Activated T-helper 2 cell treated with anti-CD3 and anti-CD28 coated beads, Interferon-gamma antibody, Interleukin-2, Interleukin-4, amounts not matched to agents 10 μg/mL and 5 μg/mL and 100 μg/mL, durations not matched to agents 14 hours and 24 hours and 36 hours (primary cell): ENCODE measurements at places on chromosomes 3 and 15.
A peak's percentile ranks its signal among the peaks of the same experiment; 100 is the strongest.

DNA sequence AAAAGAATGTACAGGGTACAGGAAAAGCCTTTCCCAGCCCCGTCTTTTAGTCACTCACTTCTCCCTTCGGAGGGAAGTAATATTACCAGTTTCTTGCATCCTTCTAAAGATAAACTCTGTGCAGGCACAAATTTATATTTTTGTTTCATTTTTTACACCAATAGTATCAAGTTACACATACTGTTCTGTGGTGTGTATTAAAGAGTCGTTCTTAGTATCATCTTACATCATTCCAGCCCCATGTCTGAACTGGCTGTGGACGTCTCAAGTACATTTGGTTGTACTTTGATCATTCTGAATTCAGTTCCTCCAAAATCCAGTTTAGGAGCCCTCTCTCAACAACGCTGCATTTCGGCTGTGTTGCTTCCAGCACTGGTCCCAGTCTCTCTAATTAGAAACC, 68.7 kb downstream of the LMLN start:
- DNase-seq: no peak

DNA sequence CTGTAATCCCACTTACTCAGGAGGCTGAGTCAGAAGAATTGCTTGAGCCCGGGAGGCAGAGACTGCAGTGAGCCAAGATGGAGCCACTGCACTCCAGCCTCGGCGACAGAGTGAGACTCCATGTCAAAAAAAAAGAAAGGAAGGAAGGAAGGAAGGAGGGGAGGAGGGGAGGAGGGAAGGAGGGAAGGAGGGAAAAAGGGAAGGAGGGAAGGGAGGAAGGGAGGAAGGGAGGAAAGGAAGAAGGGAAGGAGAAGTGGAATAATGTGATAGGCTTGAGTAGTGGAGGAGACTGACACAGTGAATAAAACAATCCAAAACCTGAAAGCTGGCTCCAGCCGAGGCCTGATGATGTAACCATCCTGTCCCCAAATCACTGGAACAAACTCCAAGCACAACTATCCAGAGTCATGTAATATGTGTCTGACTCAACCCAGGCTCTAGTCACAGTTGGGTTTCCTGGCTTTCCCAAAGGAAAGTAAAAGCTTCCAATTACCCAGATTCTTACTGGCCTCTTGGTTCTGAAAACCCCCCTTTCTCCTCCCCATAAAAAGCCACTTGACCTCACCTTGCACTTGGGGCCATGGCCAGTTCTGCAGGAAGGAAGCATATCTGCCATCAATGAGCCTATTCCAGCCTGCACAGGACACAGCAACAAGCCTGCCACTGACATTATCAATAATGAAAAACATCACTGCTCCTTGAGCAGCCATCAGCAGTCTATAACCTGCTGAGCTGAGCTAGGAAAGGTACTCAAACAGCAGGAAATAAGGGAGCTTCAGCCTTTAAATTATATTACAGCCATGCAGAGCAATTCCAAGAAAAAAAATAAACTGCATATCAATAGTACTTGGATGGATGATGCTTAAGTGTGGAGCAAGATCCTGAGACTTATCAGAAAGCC, 48.3 kb downstream of the MB21D2 start:
- no peak for DNase-seq

DNA sequence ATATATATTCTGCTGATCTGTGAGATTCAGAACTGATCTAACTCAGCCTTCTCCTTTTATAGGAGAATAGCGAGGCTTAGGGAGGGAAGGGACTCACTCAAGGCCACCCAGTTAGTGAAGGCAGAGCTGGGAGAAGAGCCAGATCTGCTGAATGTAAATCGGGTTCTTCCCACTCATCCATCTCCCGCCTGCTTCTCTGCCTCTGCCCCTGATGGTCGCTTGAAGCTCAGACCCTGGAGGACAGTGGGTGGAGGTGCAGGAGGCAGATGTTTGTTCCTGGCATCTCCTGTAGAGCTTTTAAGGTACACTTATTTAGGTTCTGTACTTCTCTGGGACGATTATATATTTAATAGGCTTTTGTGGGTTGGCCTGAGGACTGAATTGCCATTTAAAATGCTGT, 4.3 kb downstream of the PDIA5 start:
- DNase-seq: no peak

DNA sequence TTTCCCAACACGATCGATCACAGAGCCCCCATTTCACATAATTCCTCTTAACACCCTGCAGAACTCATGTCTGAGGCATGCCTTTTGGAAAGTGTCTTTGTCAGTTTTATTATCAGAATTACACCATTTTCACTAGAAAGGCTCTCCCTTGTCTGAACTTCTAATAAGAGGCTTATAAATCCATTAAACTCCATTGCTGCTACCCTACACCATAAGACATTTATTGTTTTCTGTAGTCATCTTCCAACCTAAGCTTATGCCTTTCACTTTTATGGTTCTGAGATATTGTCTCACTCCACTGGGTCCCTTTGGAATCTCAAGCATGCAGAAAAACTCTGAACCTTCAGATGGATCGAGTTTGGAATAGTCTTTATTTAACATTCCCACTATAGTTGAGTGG, 50.2 kb upstream of the TPM1 start:
- no peak for DNase-seq

GRCh38 chr15:42084465-42085235, 9.7 kb downstream of the PLA2G4D start:
- peak; percentile 24 for DNase-seq

DNA sequence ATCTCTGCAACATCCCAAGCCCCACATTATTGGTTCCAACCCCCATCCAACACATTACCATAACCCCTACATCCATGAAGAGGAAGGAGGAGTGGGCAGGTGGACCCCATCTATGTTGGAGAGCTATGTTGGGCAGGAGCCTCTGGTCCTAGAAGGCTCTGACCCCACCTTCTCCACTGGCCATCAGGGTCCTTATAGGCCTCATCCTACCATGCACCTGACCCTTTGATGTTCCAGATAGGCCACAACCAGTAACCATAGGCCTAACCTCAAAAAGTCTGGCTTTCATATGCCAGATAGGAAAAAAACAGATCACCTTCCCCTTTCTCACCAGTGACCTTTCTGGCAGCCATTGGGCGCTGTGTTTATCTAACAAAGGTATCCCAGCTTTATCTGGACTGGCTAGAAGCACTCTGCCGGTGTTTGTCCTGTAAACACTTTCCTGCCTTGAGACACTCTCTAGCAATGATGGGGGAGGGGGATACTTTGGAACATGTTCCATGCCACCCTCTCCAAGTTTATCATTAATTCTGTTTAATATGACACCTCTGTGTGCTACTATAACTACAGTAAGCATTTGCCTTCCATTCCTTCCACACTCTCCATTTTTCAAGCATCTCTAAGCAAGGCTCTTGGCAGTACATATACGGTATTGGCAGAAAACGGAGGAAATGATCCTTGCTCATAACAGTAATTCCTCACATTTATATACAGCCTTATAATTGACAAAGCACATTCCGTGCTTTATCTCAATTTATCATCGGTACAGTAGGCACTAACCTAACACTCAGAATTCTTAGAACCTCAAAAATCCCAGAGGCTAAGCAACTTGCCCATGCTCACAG, 377.1 kb downstream of the VPS13C start:
- DNase-seq: no peak

GRCh38 chr3:145716519-145716918, 444.5 kb downstream of the PLOD2 start:
- DNase-seq: no peak

DNA sequence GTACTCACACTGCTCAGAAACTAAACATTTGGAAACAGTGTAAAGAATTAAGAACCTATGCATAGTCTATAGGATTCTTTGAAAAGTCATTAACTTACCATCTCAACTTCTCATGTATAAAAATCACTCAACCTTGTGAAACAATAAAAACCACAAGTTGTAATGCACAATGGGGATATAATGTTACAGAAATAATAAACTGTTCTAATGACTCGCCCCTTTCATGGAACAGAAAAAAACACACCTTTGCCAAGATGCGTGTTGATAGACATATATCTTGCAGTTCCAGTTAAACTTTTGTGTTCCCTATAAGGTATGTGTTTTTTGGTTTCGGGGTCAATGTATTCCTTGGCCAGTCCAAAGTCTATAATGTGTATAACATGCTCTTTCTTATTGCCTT, 50.8 kb upstream of the PPIB start:
- no peak for DNase-seq

DNA sequence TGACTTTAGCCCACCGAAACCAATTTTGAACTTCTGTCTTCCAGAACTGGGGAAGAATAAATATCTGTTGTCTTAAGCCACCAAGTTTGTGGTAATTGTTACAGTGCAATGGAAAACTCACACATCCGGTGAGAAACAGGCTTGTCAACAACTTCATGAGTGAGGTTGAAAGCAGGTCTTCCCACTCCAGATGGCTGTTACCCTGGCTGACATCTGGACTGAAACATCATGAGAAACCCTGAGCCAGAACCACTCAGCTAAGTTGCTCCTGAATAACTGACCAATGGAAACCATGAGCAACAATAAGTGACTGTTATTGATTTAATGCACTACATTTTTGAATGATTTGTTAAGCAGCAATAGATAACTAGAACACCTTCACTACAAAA, 10.3 kb downstream of the ACSBG1 start:
- DNase-seq: no peak

DNA sequence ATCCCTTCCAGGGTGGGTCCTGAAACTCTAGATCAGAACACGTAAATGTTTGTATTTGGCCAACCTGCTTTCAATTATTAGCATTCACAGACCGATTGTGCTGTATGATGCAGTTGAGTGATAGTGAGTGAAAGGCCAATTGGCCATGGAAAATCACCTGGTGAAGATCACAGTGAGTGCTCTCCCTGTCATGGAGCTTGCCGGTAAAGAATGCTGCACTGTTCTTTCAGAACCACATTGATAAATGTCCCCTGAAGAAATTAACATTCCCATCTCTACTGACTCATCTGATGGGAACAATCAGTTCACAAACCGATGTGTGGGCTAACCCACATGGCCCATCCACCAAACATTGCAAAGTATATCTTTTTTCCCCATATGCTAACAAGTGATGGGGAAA, 324.8 kb upstream of the TBL1XR1 start:
- no peak for DNase-seq

DNA sequence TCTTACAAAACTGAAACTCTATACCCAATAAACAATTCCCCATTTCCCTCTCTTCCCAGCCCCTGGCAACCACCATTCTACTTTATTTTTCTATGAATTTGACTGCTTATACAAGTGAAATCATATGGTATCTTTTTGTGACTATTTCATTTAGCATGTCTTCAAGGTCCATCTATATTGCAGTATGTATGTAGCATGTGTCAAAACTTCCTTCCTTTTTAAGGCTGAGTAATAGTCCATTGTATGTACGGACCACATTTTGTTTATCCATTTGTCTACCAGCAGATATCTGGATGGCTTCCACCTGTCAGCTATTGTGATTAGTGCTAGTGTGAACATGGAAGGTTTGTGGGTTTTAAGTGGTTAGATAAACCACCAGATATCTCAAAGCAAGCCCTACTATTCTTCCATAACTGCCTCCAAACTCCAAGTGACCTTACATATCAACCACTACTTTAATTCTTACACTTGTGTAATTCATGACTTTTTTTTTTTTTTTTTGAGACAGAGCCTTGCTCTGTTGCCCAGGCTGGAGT, 134.7 kb downstream of the TMCC1 start:
- DNase-seq: no peak

DNA sequence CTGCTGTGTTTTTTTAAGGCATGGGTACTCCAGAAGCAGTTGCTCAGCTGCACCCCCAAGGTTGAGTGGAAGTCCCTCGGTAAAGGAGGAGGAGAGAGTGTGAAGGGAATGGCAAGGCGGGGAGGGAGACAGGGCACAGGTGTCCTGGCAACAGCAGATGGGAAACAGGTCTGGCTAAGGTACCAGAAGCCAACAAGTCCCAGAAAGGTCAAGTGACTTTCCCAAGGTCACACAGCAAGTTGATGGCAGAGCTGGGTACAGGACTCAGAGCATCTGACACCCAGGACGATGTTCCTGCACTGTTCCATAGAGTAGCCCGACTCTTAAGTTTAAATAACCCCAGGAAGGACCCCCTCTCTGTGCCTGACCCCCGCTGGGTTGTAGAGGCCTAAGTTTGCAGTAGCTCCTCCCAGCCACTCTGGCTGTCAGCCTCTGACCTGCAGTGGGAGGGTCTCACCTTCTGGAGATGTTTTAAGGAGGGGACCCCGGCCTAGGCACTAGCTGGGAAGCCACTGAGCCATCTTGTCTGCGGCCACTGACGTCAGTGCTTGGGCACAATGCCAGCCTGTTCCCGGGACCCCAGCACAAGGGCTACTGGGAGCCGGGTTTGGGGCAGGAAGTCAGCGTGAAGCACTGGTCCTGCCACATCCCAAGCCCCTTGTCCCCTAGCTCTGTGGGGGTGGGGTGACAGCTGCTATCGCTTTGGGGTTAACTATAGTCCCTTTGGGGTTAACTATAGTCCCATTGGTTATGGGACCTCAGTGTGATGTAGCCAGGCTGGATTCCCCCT, 10.5 kb downstream of the CSK start:
- no peak for DNase-seq
